ENCODE measurements at places on chromosomes 6 and 20.

GRCh38 chr6:72916906-72917305, 295.0 kb downstream of the KCNQ5 start:
- no peak for DNase-seq

DNA sequence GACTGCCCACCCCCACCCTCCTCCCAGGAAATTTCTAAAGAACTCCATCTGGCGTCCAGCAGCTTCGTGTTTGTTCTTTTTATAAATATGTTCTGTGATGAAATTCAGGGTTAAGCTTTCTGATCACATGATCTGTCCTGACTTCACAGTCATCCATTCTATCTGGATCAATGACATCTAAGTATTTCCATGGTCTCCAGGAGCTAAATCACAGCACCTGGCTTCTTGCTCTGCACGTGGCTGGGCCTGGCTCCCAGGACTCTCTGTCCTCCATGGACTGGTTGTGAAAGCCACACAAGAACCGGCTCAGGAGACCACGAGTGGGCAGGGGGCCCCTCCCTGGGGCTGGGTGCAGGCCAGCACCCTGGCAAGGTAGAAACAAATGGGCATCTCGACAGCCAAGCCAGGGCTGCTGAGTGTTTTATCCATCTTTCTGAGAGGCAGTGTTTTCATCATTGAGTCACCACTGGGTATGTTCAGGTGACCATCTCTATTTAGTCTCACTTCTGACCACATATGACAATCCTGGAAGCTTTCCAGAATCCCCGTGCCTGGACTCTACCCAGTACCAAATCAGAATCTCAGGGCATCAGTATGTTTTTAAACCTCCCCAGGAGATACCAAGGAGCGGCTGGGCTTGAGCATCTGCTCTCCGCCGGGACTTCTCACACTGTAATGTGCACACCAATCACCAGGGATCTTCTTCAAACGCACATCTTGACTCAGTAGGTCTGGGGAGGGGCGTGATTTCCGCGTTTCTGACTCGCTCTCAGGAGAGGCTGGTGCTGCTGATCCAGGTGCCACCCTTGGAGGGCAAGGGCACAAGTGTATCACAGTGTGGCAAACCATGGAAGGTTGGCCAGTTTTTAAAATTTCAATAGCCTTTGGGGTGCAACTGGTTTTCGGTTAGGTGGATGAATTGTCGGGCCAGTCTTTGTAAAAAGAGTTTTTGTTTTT, 31.6 kb upstream of the PXDC1 start:
- peak; percentile 35 for DNase-seq

DNA sequence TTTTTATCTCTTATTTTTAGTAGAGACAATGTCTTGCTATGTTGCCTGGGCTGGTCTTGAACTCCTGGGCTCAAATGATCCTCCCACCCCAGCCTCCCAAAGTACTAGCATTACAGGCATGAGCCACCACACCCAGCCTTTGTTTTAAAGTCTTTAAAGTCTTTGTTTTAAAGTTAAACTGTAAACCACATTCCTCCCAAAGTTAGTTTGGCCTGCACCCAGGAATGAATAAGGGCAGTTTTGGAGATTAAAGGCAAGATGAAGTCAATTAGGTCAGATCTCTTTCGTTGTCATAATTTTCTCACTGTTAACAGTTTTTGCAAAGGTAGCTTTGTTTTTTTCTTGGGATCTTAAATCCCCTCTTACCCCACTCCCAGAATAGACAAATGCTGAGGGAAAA, 63.8 kb downstream of the UBR2 start:
- no peak for DNase-seq

GRCh38 chr20:34689486-34689885, 12.6 kb upstream of the PIGU start:
- no peak for DNase-seq

DNA sequence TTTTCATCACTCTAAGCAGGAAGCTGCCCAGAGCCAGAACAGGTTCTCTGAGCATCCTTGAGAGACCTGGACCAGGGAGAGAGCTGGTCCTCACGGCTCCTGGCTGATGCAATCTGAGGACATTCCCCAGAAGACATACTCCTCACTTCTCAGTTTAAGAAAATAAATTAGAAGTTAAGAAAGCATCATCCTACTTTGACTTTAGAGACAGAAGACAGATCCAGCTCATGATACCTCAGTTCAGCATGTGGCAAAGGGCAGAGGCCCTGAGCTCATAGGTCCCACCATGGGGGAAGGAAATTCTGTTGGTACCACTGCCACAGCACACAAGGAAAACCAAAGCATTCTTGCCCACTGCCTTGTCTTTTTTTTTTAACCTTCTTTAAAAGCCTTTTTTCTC, 378.1 kb upstream of the JARID2 start:
- no peak for DNase-seq

- DNase-seq, result no peak
These were observed 234.4 kb upstream of the MCHR2 start for GRCh38 chr6:100228437-100228833.

GRCh38 chr20:8656335-8656734, 412.6 kb upstream of the PLCB4 start:
- no peak for DNase-seq

GRCh38 chr6:115404446-115404845, 656.2 kb downstream of the FRK start:
- DNase-seq, result no peak

DNA sequence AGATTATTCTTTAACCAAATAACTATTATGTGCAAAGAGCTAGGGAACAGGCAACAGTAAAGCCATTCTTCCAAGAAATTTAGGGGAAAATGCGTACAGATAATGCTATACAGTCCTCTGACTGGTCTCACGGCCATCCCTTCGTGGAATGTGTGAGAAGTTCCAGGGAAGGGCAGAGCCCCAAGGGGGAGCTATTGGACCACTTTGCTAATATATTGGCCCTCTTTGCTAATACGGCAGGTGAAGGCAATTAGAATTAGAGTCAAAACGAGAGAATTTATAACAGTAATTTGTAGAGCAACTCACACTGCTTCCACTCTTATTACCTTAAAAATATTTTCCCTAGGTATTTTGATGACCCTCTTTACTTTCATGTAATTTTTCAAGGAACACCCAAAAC, 140.4 kb downstream of the IMPG1 start:
- DNase-seq, result no peak

Data from psoas muscle (tissue), 8 donors.